ENCODE measurements at places on chromosomes 11 and 22.
A peak's percentile ranks its signal among the peaks of the same experiment; 100 is the strongest.

GRCh38 chr11:12050470-12051286 is 42.3 kb upstream of the DKK3 start:
- peak; percentile 47 for DNase-seq

GRCh38 chr11:113373981-113374560 is 13.5 kb upstream of the ANKK1 start:
- no peak for DNase-seq

- peak; percentile 58 for DNase-seq
Observed at GRCh38 chr22:36352803-36353507, 34.8 kb downstream of the MYH9 start.

GRCh38 chr11:2898366-2899079 is 12.9 kb upstream of the CDKN1C start:
- DNase-seq, result no peak

- no peak for DNase-seq
Observed at GRCh38 chr11:12248330-12248729, 129.0 kb upstream of the PARVA start.

GRCh38 chr11:46594374-46594700 is 514 bp upstream of the AMBRA1 start:
- no peak for DNase-seq

DNA sequence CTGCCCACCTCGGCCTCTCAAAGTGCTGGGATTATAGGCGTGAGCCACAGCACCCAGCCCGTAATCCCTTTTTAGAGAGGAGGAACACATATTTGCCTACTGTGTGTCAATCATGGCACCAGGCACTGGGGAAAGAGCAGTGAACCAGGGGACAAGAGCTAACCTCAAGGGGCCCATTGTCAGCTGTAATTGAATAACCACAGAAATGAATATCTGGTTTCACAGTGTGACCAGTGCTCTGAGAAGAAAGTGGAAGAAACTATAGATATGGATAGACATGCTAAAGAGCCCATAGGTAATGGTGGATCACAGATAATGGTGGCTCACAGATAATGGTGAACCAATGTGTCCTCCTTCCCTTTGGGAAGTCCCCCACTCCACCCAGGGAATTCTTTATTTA is 8.6 kb upstream of the KCTD14 start:
- DNase-seq, result no peak

Data from retina (tissue), 1 donor.